ENCODE measurements at places on chromosomes 3 and 15. TPM values are rescaled to one million over a fixed set of nuclear protein-coding genes. Genes with fewer than 3 reads are reported as not detected.

Gene XYLB
- 5.5 TPM for total RNA-seq

Gene EPHB1
- not detected for total RNA-seq

Gene ANKUB1
- total RNA-seq, result not detected

Gene KAT2B
- 6.6 TPM for total RNA-seq

Gene TM4SF18
- 44.7 TPM for total RNA-seq

Gene RNF13
- total RNA-seq, result 49.6 TPM

Gene COL6A5
- total RNA-seq, result not detected

Gene CDHR4
- 0.30 TPM for total RNA-seq

Gene FBXW12
- not detected for total RNA-seq

Gene ARL14
- 1.3 TPM for total RNA-seq

Gene POPDC2
- 0.16 TPM for total RNA-seq

Gene CLRN1
- not detected for total RNA-seq

Gene PLCL2
- 7.1 TPM for total RNA-seq

Gene IGDCC3
- not detected for total RNA-seq

Gene AHSG
- total RNA-seq, result not detected

Gene GOLGA8S
- total RNA-seq, result 0.18 TPM

Gene PDCD10
- total RNA-seq, result 57.3 TPM

Gene FNDC3B
- total RNA-seq, result 41.4 TPM

Gene CCR8
- total RNA-seq, result not detected

Gene LRRC31
- total RNA-seq, result not detected

Gene NTRK3
- 21.1 TPM for total RNA-seq

Gene LDHAL6B
- not detected for total RNA-seq

Gene WWTR1
- 135 TPM for total RNA-seq

Gene WDR49
- total RNA-seq, result not detected

Gene DGKG
- total RNA-seq, result 9.0 TPM

Gene CLSTN2
- total RNA-seq, result 0.06 TPM

Gene FMN1
- 0.36 TPM for total RNA-seq

Gene IL17RE
- total RNA-seq, result 1.0 TPM

Gene PLAAT1
- not detected for total RNA-seq

Gene PATL2
- 0.33 TPM for total RNA-seq

Gene CORO2B
- 3.7 TPM for total RNA-seq

Gene RBP2
- not detected for total RNA-seq

Gene TLR9
- not detected for total RNA-seq

Gene CEP63
- 16.7 TPM for total RNA-seq

Gene IQSEC1
- total RNA-seq, result 14.8 TPM

Gene LHFPL4
- 0.06 TPM for total RNA-seq

Gene SLC49A4
- total RNA-seq, result 9.7 TPM

Gene CCDC39
- not detected for total RNA-seq

Gene STRC
- 0.09 TPM for total RNA-seq

Gene SELENOK
- total RNA-seq, result 19.7 TPM

Gene C3orf20
- total RNA-seq, result not detected

Gene SLC6A20
- 0.02 TPM for total RNA-seq

Gene NR2F2
- total RNA-seq, result 23.6 TPM

Gene SYNPR
- not detected for total RNA-seq

Gene CP
- total RNA-seq, result 6.5 TPM

Gene TMEM158
- total RNA-seq, result 25.8 TPM

Gene ALS2CL
- 6.7 TPM for total RNA-seq

Gene SLC22A13
- total RNA-seq, result not detected

Gene CISH
- total RNA-seq, result 0.48 TPM

Gene MESP2
- 0.62 TPM for total RNA-seq

Gene RGMA
- 0.39 TPM for total RNA-seq

Gene ZKSCAN7
- not detected for total RNA-seq

Gene TSPAN3
- total RNA-seq, result 466 TPM

Gene CSTA
- total RNA-seq, result 1.2 TPM

Data from A549 treated with DMSO at 1 μM for 4 hours (cell line).